ENCODE measurements at places on chromosomes 16 and 17.
A peak's percentile ranks its signal among the peaks of the same experiment; 100 is the strongest.

GRCh38 chr16:86971251-86971650, 345.9 kb downstream of the C16orf95 start:
- DNase-seq, result no peak

DNA sequence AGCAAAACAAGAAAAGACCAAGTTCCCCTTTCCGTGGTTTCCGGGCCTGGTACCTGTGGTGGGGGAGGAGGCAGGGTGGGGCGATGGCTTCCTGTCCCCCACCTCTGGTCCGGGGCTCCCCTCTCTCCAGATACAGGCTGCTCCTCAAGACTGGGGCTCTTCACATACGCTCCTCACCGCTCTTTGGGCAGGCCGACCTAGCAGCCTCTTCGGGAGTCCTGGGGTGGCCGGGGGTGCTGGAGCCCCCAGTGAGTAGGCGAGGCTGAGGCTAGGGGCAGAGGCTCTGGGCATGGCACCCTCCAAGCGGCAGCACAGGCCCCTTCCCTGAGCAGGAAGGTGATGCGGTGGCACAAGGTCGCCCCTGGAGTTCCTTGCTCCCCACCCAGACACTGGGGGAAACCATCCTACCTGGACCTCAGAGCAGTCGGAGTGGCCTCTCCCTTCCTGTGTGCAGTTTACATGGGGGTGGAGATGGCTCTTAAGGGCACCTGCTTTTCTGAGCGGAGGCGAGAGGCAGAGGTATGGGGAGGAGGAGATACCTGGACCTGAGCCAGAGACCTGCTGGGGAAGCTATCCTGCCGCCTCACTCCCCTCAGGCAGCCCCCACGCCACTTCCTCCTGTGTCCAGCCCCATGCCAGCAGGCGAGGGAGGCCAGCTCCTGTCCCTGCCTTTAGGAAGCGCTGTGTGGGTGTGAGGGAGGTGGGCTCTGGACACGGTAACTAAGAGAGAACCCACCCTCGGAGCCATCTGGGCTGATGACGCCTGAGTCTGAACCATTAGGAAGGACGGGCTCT, 891 bp downstream of the CORO1A start:
- peak; percentile 80 for DNase-seq

DNA sequence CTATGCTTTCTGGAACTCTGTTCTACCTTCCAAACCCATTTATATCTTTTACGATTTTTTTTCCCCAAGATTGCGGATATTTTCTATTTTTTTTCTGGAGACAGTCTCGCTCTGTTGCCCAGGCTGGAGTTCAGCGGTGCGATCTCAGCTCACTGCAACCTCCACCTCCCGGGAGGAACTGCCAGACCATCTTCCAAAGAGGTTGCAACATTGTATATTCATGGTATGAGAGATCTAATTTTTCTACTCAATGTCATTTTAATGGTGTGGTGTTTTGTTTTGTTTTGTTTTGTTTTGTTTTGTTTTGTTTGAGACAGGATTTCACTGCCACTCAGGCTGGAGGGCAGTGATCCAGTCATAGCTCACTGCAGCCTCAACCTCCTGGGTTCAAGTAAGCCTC, 8.5 kb upstream of the BMERB1 start:
- DNase-seq, result no peak

DNA sequence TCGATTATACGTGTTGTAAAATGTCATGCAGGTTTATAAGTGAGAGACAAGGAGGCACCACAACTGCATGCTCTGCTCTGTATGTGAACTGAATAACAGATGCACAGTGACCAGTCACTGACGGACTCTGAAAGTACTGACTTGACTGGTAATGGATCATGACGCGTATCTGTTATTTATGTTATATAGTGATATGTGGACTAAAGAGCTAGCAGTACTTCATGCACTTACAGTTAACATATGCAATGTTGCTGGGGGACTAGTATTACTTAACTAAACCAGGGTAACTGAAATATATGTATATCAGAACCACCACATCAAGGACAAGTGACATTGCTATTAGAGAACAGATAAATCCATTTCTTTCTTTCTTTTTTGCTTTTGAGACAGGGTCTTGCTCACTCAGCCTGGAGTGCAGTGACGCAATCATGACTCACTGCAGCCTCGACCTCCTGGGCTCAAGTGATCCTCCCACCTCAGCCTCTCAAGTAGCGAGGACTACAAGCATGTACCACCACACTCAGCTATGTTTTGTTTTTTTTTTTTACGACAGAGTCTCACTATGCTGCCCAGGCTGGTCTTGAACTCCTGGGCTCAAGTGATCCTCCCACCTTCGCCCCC, 17.2 kb downstream of the COIL start:
- no peak for DNase-seq

GRCh38 chr16:7160093-7160492, 172.6 kb upstream of the RBFOX1 start:
- no peak for DNase-seq

DNA sequence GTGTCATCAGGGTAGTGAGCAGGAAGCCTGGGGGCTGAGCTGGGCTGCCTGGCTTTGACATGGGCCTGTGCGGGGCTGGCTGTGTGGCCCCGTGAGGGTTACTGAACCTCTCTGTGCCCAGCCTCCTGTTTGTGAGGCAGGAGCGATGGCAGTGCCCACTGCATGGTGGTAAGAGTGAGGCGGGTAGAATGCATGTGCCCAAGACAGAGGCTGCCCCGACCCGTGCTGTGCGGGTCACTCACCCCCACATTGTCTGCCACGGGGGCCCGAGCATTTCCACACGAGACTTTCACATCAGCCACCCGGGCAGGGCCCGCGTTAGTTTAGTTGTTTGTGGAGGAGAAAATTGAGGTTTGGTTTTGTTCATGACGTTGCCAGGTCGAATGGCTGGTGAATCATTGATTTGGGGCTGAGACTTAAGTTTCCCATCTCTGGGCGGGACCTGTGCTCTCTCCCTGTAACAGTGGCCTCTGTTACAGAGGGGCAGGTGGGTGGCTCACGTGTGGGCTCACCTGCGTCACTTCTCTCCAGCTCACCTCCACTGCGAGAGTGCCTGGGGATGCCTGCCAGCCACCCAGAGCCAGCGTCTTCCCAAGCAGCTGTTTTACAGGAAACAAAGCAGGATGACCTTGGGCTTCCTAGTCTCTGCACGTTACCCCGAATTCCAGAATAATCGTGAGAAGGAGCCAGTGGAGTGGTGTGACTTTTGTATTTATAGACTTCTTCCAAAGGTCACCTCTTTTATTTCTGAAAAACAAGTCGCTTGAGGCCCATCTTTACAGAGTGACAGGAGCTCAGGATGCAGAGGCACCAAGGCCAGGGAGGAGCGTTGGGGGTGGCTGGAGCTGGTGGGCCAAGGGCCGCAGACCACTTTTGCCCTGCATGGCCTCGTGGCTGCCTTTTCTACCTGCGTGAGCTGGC, 150.6 kb downstream of the RPTOR start:
- DNase-seq, result no peak

- DNase-seq, result no peak
Observed at GRCh38 chr17:17887752-17888304, 51.0 kb upstream of the SREBF1 start.

DNA sequence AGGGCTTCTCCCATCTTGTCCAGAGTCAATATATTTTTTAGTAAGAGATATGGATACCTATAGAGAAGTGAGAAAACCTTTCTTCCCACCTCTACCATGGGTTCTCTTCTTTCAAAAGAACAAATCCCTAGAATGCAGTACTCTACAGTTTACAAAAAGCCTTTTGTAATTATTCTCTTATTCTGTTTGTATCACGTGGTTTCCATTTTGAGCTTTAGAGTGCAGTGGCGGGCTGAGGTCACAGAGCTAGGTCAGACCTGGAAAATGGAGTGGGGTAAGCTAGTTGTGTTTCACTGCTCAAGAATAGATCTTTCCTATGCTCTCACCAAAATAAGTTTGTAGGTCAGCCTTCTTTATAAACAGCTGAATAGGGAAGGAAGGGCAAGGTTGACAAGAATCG, 85.3 kb upstream of the MAF start:
- no peak for DNase-seq

DNA sequence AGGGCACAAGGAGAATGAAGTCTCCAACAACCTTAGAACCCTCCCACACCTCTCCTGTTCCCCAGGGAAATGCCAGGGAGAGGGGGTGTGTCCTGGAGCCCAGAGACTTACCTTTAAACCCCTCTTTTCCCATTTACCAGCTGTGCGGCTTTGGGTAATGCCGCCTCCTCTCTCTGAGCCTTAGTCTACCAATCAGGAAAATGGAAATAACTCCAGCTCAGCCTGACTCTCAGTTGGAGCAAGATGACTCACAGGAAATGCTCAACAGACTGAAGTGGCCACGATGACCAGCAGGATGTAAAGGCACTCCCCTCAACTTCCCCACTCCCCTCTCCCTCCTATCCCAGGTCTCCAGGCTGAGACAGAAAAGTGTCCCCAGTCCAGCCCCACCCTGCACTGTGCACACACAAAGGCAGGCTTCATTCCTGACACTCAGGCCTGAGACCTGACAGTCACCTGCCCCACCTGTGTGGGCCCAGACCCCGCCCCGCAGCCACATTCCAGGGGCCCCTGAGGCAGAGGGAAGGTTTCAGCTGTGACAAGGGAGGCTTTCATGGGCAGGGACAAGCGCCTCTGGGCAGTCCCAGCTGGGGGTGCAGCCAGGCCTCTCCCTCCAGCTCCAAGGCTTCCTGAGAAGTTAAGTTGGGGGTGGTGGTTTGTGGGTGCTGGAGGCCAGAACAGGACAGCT, 3.0 kb upstream of the KRT15 start:
- DNase-seq, result no peak

- DNase-seq, result no peak
Observed at GRCh38 chr16:27264151-27264550, 4.4 kb downstream of the NSMCE1 start.

GRCh38 chr16:85649411-85650134, 36.5 kb downstream of the GSE1 start:
- no peak for DNase-seq

DNA sequence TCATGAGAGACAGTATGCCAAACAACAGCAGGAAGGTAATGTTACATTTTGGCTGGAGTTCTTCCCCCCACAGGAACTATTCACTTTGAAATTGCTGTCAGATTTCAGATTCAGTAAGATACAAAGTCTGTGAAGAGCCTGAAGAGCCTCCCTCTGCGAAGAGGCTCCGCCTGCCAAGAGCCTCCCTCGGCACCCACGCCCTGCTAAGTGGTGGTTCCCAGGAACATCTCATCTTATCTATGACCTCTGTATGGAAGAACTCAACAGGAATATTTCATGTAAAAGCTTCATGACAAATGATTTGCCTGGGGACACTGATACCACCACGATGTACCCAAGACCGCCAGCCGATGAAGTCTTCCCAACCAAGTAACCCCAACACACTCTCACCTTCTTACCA, 3.2 kb downstream of the ZC3H7A start:
- DNase-seq, result peak; percentile 29

- no peak for DNase-seq
Observed at GRCh38 chr17:29041571-29041970, 1.4 kb upstream of the PIPOX start.

DNA sequence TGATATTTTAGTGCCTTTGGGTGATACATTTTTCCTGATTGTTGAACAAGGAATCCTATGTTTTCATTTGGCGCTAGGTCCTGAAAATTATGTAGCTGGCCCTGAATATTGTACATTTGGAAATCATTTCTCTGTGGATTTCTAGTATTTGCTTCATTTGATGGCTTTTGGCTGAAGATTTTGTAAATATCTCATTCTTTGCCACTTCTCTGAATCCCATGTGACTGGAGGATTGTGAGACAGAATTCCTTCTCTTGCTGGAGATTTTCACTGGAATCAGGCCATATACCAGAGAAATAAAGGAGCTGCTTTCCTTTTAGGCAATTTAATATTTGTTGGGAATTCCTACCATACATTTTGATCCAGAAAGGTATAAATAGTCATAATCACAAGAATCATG, 8.6 kb downstream of the KRT28 start:
- no peak for DNase-seq

DNA sequence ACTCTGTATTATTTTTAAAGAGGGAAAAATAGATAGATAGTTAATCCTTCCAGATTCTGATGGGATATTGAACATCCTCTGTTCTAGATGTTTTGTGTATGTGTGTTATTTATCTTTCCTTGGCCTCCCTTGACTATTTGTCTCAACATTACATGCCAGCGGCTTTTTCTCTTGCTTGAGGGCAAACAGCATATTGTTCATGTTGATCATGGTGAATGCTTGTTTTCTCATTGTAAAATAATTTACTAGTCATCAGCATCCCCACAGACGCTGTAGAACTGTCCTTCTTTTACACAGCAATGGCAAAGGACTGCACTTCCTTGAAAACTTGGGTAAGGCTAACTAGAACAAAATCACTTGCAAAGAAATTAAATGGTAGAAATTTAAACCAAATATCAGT, 1376.4 kb upstream of the GOT2 start:
- no peak for DNase-seq

- no peak for DNase-seq
Observed at GRCh38 chr17:77778636-77779489, 179.6 kb upstream of the TNRC6C start.

DNA sequence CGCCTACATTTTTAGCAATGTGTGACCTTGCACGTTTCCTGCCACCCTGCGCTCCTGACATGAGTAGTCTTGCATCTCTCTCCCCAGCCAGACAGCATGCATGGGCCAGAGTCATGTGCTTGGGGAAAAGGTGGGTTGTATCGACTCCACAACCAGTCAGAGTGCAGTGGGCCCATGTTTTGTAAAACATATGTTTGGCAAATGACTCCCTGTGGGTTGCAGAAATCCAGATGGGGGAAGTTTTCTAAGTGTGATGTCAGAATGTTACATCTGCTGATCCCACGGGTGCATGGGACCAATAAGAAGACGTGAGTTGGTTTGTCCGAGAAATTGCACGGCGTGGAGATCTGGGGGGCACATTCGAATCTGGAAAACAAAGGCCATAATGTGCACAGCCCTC, 147.1 kb downstream of the FOXL1 start:
- DNase-seq, result no peak

DNA sequence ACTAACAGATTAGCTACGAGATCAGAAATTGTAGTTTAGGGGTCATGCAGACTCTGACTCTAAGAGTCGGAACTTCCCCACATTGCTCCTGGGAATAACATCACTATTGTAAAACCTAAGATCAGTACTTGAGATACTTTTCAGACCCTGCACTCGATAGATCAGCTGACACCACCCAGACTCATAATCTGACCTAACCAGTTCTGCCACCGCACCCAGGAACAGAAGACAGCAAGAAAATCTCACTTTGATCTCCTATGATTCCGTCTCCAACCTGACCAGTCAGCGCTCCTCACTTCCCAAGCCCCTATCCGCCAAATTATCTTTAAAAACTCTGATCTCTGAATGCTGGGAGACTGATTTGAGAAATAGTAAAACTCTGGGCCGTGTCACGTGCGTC, 27.2 kb upstream of the ASGR2 start:
- DNase-seq, result no peak

- peak; percentile 31 for DNase-seq
Observed at GRCh38 chr17:77502626-77503292, 362.0 kb downstream of the SEC14L1 start.

GRCh38 chr16:27973678-27974077, 89.8 kb downstream of the GSG1L start:
- DNase-seq, result no peak

DNA sequence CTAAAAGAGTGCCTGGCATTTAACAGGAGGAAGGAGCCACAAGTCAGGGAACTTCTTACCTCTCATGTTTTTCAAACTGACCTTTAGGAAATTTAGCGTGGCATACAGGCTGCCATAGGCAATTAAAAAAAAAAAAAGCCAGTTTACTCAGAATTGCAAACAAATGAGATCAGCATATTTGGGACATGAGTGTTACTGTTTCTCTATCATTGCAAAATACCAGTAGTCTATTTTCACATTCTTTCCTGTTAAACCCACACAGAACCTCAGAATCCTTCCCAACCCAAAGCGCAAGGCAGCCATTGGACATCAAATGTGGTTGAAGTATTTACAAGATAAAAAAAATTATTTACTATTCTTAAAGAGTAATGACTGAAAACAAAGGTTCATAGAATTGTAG, 366.4 kb upstream of the DYNLRB2 start:
- no peak for DNase-seq
